ENCODE measurements at places on chromosomes 6 and 20. TPM values are rescaled to one million over a fixed set of nuclear protein-coding genes. Genes with fewer than 3 reads are reported as not detected.

DNA sequence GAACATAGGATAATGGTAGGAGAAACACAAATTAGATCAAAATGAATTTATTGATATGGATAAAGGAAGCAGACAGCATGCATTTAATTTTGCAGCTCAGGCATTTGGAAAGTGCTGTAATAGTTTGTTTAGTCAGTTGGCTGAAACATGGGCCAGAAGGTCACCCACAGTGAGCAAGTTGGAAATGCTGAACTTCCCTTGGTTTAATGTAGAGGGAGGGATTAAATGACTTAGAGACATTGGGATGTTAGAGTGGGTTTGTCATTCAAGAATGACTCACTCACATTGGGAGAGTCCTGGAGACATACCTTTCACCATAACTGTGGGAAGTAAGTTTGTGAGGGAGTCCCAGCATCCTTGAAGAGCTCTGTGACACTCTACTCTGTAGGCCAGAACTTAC lies 231.5 kb upstream of the PLCB4 start:
- DNase-seq, result no peak

GRCh38 chr20:47336129-47336754 lies 20.3 kb downstream of the ZMYND8 start:
- DNase-seq, result no peak

Gene TTBK1
- not detected for total RNA-seq

Gene TNNC2
- total RNA-seq, result 0.79 TPM

Gene DEFB118
- total RNA-seq, result not detected

- DNase-seq, result no peak
Measured at GRCh38 chr6:49676671-49677281, 36.6 kb downstream of the CRISP2 start.

GRCh38 chr6:167993169-167993568 lies 4.3 kb upstream of the KIF25 start:
- DNase-seq, result no peak

DNA sequence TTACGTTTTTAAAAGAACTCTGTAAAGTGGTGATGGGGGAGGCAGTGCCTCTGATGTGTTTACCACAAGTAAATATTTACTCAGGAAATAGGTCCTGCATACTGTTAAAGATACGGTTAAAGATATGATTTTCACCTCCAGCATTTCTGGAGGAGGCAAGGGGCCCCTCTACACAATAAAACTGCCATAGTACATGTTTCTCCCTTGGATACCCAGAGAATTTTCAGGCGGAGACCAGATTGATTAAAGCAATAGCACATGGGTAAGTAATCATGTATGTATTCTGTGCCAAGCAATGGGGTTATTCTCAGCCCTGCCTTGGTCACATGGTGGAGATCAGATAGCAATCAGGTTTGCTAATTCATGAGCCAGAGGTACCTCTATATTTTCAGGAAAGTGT lies 9.6 kb downstream of the RIPOR2 start:
- no peak for DNase-seq

- DNase-seq, result no peak
Measured at GRCh38 chr6:3231247-3232016, 4.0 kb upstream of the TUBB2B start.

Gene TAAR5
- not detected for total RNA-seq

Gene NKX2-2
- total RNA-seq, result not detected

GRCh38 chr6:48511378-48511777 lies 400.4 kb upstream of the PTCHD4 start:
- no peak for DNase-seq

Gene GNRH2
- total RNA-seq, result not detected

- no peak for DNase-seq
Measured at GRCh38 chr20:33827634-33828325, 16.6 kb downstream of the CHMP4B start.
